ENCODE measurements at places on chromosomes 13 and 19. TPM values are rescaled to one million over a fixed set of nuclear protein-coding genes. Genes with fewer than 3 reads are reported as not detected.

Gene WDR87
- not detected for total RNA-seq

Gene KLHL1
- not detected for total RNA-seq

DNA sequence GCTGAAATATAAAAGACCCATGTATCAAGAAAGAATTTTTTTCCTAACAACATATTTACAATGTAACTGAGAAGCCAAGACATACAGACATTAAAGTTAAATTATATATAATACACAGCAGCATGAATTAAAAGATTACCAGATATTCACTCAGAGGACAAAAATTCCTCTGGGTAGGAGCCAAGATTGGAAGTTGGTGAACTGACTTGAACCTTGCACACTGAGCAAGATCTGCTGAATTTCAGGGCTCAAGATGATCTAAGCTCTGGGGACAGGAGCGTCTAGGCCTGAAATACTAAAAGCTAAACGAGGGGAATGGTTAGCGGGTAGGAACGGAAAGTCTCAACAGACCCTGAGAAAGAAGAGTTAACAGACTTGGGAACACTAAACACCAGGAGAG lies 8.5 kb downstream of the FOXO1 start:
- H3K4me1 ChIP-seq, result peaks cover 65% of the 10 kb centered on the region
- H3K36me3 ChIP-seq, result peaks cover 52% of the 10 kb centered on the region
- no peak for DNase-seq
- no peaks in the 10 kb centered on the region for H3K27me3 ChIP-seq
- peak overlapping the region; percentile 17 for H3K27ac ChIP-seq
- H3K4me3 ChIP-seq, result no peak overlapping the region

GRCh38 chr13:39144941-39145533 lies 106.8 kb downstream of the NHLRC3 start:
- H3K27ac ChIP-seq, result no peak overlapping the region
- H3K4me3 ChIP-seq, result no peak overlapping the region
- no peaks in the 10 kb centered on the region for H3K36me3 ChIP-seq

- H3K27me3 ChIP-seq, result no peaks in the 10 kb centered on the region
- no peak for DNase-seq
- H3K4me3 ChIP-seq, result no peak overlapping the region
- H3K27ac ChIP-seq, result no peak overlapping the region
- peaks cover under 1% of the 10 kb centered on the region for H3K4me1 ChIP-seq
These were observed 24.3 kb downstream of the ANKRD10 start for GRCh38 chr13:110890279-110891165.

DNA sequence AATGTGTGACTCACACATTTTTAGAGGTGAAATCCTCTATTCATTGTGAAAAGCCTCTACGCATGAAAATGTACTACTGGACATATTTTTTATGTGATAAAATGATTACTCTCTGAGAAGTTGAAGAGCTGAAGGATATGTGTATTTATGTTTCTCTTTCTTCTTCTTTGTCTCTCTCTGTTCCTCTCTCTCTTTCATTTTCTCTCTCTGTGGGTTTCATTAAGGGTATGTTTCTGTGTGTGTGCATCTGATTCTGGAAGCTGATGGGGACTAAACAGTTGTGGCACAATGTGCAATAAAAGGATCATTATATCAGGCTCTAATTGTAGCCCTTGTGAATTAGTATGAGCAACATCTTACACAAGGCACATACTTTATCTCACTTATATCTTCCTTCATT lies 867.7 kb downstream of the PCDH9 start:
- DNase-seq, result no peak
- H3K36me3 ChIP-seq, result no peaks in the 10 kb centered on the region
- H3K27me3 ChIP-seq, result no peaks in the 10 kb centered on the region
- no peak overlapping the region for H3K27ac ChIP-seq
- no peak overlapping the region for H3K4me3 ChIP-seq

DNA sequence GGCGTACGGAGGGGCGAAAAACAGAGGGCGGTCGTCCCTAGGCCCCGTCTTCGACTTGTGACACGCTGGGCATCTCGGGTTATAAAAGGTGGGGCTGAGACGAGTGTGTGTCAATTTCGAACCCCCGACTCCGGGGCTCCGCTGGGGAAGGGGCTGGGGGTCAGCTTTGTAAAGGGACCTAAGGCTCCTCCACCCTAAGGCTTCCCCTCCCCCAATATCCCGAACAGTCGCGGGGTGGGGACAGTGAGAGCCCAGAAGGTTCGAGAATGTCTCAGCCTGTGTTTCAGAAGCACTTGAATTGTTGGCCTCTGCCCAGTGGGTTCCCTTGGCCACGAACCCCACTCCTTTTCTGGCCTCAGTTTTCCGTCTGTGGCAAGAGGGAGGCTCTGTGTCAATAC lies 450 bp downstream of the SELENOW start:
- H3K4me1 ChIP-seq, result peaks cover 9% of the 10 kb centered on the region
- no peaks in the 10 kb centered on the region for H3K27me3 ChIP-seq
- peak overlapping the region; percentile 70 for H3K27ac ChIP-seq
- H3K4me3 ChIP-seq, result peak overlapping the region; percentile 95

DNA sequence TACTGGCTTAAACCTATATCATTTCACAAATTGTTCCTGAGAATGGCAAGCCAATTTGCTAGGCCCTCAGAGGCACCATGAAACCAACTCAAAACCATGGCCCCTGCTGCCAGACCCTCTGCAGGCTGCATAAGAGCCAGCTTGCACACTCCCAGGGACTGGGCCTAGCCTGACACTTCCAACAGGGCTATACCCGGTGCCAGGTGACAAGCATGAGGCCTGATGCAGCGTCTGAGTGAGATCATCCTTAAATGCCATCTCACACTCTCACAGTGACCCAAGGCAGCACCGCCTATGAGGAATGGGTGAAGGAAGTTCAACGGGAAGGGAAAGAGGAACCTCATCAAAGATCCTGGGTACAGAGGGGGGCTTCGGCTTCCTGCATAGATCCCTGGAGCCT lies 65.6 kb downstream of the C13orf42 start:
- peaks cover 2% of the 10 kb centered on the region for H3K4me1 ChIP-seq
- DNase-seq, result no peak
- no peak overlapping the region for H3K27ac ChIP-seq
- peaks cover 11% of the 10 kb centered on the region for H3K27me3 ChIP-seq
